K562 (cell line): ENCODE measurements at places on chromosomes 16 and 17. TPM values are rescaled to one million over a fixed set of nuclear protein-coding genes. Genes with fewer than 3 reads are reported as not detected.

DNA sequence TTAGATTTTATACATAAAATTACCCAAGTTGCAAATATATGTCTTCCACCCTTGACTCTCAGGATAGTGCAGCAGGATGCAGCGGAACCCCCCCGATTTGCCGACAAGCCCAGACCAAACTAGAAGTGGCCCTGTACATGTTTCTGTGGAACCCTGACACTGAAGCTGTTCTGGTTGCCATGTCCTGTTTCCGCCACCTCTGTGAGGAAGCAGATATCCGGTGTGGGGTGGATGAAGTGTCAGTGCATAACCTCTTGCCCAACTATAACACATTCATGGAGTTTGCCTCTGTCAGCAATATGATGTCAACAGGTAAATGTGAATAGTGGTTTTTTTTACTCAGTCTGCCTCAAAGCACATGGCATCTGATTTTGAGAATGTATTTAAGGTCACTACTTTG lies 70.7 kb downstream of the OMG start:
- DNase-seq, result no peak

DNA sequence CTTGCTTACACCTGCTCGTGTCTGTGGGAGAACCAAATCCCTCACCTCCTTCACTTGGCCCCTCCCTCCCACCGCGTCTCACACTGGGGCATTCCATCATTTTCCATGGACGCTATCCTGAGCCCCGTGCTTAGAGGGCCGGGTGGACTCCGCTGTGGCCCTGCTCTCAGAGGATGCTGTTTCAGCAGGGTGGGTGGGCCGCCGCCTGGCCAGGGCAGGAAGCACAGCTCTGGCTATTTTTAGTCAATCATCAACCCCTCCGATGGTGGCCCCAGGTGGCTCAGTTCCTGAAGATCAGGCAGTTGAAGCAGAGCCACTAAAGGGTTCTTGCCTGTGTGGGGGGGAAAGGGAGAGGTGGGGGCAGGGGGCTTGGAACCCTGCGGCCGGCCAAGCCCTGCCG lies 230.3 kb downstream of the ENGASE start:
- peak; percentile 16 for DNase-seq

DNA sequence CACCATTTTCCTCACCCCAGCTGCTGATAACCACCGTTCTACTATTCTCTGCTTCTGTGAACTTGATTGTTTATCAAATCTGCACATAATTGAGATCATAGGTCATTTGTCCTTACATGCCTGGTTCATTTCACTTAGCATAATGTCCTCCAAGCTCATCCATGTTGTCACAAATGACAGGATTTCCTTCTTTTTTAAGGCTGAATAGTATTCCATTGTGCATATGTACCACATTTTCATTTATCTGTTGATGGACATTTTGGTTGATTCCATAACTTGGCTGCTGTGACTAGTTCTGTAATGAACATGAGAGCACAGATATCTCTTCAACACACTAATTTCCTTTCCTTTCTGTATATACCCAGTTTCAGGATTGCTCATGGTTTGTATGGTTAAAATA lies 225.3 kb upstream of the TBX2 start:
- no peak for DNase-seq

GRCh38 chr16:23215435-23215834 lies 32.9 kb downstream of the SCNN1G start:
- no peak for DNase-seq

- no peak for DNase-seq
Measured at GRCh38 chr17:77897741-77898301, 60.7 kb upstream of the TNRC6C start.

Gene WIPF2
- polyA plus RNA-seq, result 6.5 and 7.9 TPM in 2 replicates

Gene XAF1
- polyA plus RNA-seq, result 0.07 TPM in 1 of 2 replicates, not detected in the other

- DNase-seq, result no peak
Measured at GRCh38 chr17:38707678-38708351, 2.7 kb downstream of the MLLT6 start.

Gene CORO7
- 54.1 and 63.1 TPM in 2 replicates for polyA plus RNA-seq

DNA sequence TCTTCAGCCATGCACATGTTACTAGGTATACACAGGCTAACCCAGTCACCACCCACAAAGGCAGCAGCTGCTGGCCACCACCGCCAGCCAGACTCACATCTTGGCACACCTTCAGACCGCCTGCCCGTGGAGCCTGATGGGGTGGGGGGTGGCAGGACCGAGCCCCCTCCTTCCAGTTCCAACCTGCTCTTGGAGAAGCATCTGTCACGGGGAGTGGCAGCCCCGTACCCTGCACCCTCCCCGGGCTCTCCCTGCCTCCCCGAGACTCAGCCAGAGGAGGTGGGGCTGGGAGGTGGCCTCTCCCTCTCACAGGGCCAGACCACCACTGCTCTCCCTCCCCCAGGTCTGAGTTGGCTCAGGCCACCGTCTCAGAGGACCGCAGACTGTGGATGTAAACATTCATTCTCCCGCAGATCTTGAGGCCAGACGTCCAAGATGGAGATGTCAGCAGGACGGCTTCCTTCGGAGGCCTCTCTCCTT lies 11.3 kb upstream of the RBFOX3 start:
- no peak for DNase-seq

- DNase-seq, result no peak
Measured at GRCh38 chr16:1773703-1774447, 941 bp upstream of the MRPS34 start.

DNA sequence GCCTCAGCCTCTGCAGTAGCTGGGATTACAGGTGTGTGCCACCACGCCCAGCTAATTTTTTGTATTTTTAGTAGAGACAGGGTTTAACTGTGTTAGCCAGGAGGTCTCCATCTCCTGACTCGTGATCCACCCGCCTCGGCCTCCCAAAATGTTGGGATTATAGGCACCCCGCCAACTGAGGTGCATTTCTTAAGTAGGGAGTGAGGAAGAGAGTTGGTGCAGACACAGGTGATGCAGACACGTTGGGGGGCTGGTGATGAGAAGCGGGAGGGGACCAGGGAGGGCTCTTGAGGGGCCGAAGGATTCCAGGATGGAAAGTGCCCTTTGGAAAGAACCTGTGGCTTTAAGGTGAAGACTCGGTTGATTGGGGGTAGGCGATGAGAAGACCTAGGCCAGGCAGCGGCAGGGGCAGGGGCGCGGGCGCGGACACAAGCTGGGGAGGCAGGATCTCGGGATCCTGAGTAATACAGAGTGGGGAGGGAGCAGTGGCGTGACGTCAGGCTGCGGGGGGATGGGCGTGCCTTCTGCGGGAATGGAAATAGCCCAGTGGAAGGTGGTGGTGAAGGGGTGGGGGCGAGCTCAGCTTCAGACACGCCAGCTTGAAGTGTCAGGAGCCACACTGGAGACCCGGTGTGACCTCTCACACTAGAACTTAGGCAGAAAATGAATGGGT lies 2.5 kb upstream of the ATP6V0C start:
- peak; percentile 87 for DNase-seq

Gene EFTUD2
- polyA plus RNA-seq, result 125 and 138 TPM in 2 replicates

DNA sequence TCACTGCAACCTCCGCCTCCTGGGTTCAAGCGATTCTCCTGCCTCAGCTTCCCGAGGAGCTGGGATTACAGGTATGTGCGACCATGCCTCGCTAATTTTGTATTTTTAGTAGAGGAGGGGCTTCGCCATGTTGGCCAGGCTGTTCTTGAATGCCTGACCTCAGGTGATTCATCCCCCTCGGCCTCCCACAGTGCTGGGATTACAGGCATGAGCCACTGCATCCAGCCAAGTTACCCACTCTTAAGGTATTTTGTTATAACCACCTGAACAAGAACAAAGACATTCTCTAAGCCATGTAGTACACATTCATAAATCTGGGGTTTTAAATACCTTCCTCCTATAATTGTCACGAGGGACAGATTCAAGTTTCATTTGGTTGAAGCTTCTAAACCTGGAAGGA lies 12.3 kb upstream of the TMEM170A start:
- DNase-seq, result no peak

DNA sequence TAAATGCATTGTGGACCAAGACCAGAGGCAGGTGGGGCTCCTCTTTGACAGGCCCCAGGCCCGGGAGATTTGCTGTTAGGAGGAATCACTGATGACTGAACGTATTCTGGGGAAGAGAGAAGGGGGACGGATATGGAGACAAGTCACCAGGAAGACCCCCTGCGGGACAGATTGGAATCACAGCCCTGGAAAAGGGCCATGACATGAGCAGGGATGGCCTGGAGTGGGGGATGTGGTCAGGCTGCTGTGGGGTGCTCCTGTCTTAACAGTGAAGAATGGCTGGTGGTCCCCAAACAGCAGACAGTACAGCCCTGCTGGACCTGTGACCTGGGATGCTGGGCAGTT lies 23.7 kb upstream of the MGAT5B start:
- no peak for DNase-seq

Gene CDH1
- not detected in 2 replicates for polyA plus RNA-seq

GRCh38 chr17:41769985-41770384 lies 16.5 kb downstream of the JUP start:
- DNase-seq, result no peak

Gene CA10
- not detected in 2 replicates for polyA plus RNA-seq

Gene TBC1D3H
- not detected in 2 replicates for polyA plus RNA-seq
